CD4-positive, alpha-beta T cell treated with Interleukin-4 for 1 hour (primary cell): ENCODE measurements at places on chromosomes 1 and 21.
A peak's percentile ranks its signal among the peaks of the same experiment; 100 is the strongest.

GRCh38 chr1:91736715-91737615, 149.0 kb downstream of the TGFBR3 start:
- DNase-seq = no peak

DNA sequence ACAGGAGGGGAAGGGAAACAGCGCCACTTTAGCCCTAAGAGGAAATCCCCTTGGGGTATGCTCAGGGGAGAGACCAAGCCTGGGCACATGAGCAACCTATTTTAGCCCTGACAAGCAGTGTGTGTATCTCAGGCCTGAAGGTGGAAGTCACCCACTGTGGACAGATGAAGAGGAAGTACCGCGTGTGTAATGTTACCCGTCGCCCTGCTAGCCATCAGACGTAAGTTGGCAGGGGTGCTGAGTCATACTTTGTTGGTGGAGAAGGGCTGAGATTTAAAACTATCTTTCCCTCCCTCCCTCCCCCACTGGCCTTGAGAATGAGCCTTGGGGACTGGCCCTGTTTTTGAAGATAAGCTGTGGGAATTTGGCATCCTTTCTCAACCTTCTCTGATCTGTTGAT, 11.2 kb downstream of the AGO1 start:
- DNase-seq = peak; percentile 81

GRCh38 chr1:26285366-26286063, 5.6 kb downstream of the SH3BGRL3 start:
- no peak for DNase-seq

- peak; percentile 87 for DNase-seq
Measured at GRCh38 chr1:39183503-39184353, 20.8 kb upstream of the MACF1 start.

GRCh38 chr21:34834852-34835501, 166.2 kb downstream of the CLIC6 start:
- DNase-seq = no peak

- DNase-seq = peak; percentile 26
Measured at GRCh38 chr1:184743062-184743756, 11.4 kb downstream of the EDEM3 start.

- DNase-seq = no peak
Measured at GRCh38 chr1:76546354-76546933, 320.8 kb upstream of the ST6GALNAC5 start.

- no peak for DNase-seq
Measured at GRCh38 chr1:99139876-99140275, 124.4 kb upstream of the PLPPR4 start.

DNA sequence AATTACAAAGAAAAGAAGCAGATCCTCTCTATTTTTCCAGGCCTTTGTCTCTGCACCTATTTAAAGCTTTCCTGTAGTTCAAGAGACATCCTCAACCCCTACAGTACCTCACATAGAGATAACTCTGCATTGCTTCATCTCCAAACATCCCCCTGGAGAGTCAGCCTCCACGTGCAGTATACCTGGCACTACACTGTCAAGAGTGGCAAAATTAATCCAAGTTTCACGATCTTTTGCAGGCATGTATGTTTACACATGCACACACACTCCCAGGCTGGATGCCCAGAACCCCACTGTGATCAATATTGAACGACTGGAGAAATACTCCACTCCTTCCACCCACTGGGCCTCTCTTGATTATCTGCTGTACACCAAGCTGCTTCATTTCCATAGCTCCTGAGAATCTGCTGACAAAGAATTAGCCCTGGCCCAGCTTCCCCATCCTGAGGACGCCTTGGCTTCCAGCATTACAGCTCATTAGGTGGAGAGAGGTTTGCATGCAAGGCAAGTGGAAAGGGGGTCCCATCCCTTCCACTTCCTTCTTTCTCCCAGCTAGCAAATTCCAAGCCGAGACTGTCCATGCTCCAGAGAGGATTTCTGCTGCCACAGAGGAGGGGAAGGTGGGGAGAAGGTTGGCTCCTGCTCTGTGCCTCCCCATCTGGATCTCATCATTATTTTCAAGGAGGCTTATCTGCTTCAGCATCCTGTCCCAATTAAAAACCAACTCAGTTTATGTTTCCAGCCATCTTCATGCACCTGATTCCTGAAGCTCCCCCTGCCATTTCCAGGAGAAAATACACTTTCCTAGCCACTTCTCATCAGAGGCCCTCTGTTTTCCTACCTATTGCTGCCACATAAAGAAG, 66.5 kb upstream of the GOLT1A start:
- DNase-seq = no peak

GRCh38 chr1:154304664-154305337, 16.1 kb upstream of the AQP10 start:
- DNase-seq = no peak

- DNase-seq = peak; percentile 31
Measured at GRCh38 chr1:48227165-48228013, 4.9 kb downstream of the SLC5A9 start.

GRCh38 chr1:214328770-214329469, 48.0 kb downstream of the SMYD2 start:
- DNase-seq = peak; percentile 78

GRCh38 chr1:31624731-31625514, 7.4 kb downstream of the HCRTR1 start:
- DNase-seq = no peak

DNA sequence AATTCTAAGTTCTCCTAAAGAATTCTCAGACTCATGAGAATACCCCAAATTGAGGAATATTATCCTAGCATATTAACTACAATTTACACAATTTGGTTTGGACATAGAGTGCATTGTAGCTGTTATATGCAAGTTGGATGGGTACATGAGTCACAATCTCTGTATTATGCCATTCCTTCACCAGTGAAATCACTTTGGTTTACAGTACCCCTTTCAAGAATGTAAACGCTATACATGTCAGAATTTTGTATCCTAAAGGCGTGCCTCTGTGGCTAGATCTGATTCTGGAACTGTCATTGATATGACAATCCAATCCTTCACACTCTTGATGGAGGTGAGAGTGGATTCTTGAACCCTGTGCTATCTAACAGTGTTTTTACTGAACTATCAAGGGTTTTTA, 6.7 kb upstream of the IL10RB start:
- no peak for DNase-seq

DNA sequence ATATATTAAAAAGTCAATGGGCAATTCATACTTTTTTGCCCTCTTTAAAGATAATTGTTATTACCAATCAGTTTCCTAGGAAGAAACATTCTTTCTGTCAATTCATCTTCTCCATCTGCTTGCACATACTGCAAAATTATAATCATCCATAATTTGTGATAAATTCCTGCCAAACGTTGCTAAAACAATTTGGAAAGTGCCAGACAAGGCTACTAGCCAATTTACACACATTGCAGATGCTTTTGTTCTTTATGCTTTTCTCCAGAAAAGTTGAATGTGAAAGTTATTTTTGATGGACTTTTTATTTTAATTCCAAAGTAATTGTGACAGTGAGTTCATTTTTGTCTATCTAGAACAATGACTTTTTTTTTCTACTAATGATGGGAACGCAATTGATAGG, 992.8 kb upstream of the ADGRL2 start:
- DNase-seq = no peak

GRCh38 chr1:81349194-81349965, 451.4 kb upstream of the ADGRL2 start:
- no peak for DNase-seq

- DNase-seq = no peak
Measured at GRCh38 chr1:25907601-25908000, 1.4 kb upstream of the STMN1 start.

DNA sequence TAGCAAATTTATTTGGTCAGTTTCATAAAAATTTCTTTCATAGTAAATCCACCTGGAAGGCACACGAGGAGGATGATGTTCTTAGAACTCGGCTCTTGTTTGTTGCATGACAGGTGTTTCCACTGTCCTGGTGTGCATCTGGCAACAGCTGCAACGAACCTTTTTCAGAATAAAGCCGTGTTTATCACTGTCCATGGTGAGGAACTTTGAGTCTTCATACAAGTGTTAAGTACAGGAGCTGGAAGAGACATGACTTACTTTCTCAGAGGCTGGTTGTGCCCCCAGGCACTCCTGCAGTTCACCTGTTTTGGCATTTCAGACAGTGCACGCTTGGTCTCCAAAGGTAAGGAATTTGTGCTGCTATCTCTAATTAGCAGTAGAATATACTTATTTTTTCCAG, 97.1 kb downstream of the ADAMTS1 start:
- DNase-seq = no peak

DNA sequence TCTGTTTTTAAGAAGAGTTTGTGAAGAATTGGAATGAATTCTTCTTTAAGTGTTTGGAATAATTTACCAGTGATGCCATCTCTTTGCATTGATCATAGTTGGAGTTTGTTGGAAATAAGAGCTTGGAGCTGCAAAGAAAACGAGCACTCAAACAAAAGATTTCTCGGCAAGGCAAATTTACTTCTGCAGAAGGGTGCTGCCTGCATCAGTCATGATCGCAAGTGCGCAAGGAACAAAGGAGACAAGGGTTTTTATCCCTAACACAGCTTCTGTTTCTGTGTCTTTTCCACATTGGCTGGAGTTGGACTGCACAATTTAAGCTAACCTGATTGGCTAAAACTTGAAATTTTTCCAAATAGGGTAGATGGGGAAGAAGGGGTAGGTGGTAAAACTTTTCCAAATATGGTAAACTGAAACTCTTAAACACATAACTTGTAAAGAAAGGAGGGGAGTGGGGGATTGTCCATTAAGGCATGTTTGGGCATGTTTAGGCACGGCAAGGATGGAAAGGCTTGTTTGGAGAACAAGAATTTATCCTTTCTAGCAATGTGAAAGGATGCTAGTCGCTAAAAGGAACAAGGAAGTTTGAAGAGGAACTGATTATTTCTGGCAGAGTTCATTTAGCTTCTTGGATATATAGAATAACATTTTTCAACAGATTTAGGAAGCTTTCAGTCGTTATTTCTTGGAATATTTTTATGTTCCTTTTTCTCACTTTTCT, 3.5 kb upstream of the AADACL4 start:
- no peak for DNase-seq

GRCh38 chr1:21955058-21955457, 17.9 kb upstream of the HSPG2 start:
- DNase-seq = no peak

DNA sequence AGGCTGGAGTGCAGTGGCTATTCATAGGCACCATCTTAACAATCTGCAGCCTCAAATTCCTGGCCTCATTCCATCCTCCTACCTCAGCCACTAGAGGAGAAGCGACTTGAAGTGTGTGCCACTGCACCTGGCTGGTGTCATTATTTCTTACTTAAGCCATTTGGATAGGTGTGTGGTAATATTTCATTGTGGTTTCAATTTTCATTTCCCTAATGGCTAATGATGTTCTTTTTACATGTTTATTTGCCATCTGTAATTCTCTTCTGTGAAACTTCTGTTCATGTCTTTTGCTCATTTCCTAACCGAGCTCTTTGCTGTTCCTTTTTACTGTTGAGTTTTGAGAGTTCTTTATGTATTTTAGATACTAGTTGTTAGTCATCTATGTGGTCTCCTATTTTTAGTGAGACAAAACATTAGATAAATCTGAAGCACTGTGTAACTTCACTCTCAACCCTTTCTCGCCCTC, 66.8 kb downstream of the SLC27A3 start:
- no peak for DNase-seq

- DNase-seq = no peak
Measured at GRCh38 chr1:31568895-31569595, 7.3 kb upstream of the TINAGL1 start.

GRCh38 chr1:25066256-25066655, 136.2 kb upstream of the RUNX3 start:
- no peak for DNase-seq

- no peak for DNase-seq
Measured at GRCh38 chr1:236998546-236998945, 5.7 kb downstream of the MT1HL1 start.

DNA sequence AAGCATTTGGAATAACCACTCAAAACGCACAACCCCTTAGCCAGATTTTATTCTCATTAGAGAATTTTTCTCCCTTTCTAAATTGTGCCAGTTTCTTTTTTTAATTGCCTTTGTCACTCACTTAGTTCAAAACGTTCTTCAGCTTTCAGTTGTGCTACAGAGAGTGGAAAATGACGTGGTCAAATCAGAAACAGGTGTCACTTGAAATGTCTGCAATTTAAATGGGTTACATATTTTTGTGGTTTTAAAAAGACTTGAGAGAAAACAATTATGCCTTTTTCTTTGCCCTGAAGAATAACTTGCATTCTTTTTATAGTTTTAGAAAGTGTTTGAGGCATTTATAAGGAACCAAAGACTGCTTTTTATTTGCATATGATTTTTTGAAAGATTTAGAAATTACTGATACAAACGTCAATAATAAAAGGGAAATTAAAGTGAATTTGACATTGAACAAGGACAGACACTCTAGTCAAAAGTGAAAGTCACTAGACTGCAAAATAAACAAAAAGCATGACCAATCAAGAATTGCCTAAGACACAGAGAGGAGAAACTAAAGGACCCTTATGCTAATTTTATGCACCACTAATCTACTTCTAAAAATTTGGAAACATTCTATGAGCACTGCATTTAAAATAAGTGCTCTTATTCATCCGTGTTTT, 191.0 kb downstream of the TPR start:
- no peak for DNase-seq

DNA sequence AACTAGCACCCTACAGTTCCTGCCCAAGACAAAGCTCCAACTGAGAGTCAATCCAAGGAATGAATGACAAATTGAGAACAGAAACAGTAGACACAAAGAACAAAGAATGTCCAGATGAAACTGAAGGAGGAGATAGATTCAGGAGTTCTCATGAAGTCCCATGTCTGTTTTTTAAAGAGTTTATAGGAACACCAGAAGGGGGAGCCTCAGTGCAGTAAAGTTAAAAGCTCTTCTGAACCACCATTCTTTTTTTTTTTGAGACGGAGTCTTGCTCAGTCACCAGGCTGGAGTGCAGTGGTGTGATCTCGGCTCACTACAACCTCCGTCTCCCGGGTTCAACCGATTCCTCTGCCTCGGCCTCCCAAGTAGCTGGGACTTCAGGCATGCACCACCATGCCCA, 323.6 kb downstream of the MRPL39 start:
- peak; percentile 14 for DNase-seq

DNA sequence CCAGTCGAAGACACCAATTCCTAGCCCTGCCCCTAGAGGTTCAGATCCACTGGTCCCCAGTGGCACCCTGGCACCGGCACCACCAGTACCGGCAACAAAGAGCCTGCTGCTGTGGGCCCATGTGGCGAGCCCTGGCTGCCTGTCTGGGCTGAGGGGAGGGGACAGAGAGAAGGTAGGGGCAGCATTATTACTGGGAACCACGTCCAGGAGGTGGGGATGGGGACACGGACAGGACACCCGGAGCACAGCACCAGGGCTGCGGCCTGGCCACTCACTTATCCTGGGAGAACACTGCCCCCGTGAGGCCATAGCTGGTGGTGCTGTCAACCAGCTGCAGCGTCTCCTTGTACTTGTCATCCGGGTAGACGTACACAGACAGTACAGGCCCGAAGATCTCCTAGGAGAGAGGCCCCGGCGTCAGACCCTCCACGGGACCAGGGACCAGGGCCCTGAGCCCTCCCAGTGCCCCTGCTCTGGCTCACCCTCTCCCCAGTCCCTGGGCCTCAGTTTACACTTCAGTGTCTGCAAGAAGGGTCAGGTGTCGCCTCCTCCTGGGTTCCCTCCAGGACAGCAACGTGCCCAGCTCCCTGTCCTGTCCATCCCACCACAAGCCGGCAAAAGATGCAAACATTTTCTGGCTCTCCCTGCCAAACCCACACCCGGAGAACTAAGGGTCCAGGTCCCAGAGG, 15.8 kb upstream of the TAS1R2 start:
- peak; percentile 64 for DNase-seq
